Activated CD8-positive, alpha-beta memory T cell treated with anti-CD3 and anti-CD28 coated beads for 36 hours (primary cell): ENCODE measurements at places on chromosomes 11 and 22. TPM values are rescaled to one million over a fixed set of nuclear protein-coding genes. Genes with fewer than 3 reads are reported as not detected.

The ALDH3B2 gene
- not detected for total RNA-seq

The KRTAP5-10 gene
- total RNA-seq, result not detected

The DDTL gene
- total RNA-seq, result not detected

The ZNF280A gene
- not detected for total RNA-seq

The GGTLC2 gene
- total RNA-seq, result not detected
